ENCODE measurements at places on chromosomes 2 and 18. TPM values are rescaled to one million over a fixed set of nuclear protein-coding genes. Genes with fewer than 3 reads are reported as not detected.
A peak's percentile ranks its signal among the peaks of the same experiment; 100 is the strongest.

DNA sequence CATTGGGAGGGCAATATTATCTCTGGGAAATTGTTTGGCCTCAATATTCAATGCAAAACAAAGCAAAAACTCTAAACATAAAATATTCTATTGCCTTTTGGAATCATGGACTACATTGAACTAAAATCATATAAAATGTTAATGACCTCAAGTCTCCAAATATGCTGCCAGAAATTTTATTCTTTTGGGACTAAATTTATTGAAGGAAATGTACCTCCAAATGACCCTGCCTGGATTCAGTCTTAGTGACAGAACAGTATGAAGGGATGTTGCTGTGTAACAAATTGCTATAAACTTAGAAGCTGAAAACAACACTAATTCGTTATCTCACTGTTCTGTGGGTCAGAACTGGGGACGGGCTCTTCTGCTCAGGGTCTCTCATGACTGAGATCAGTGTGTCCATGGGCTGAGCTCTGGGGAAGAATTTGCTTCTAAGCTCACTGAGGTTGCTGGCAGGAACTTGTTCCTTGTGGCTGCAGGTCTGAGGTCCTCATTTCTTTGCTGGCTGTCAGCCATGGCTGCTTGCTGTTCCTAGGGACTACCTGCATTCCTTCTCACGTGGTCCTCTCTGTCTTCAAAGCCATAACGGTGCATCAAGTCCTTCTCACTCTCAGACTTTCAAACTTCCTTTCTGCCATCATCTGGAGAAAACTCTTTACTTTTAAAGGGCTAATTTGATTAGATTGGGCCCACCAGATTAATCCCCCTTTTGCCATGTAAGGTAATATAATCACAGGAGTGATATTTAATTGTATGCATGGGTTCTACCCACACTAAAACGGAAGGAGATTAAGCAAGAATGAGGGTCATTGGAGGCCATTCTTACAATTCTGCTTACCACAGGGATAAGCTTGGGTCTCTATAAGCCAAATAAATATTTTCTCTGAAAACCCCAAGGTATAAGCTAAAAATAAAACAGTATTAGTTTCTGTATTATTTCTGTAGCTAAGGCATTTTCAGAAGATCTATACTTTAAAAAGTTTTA, 149.0 kb downstream of the ADCYAP1 start:
- DNase-seq, result no peak
- H3K27ac ChIP-seq, result no peak overlapping the region
- H3K4me3 ChIP-seq, result no peak overlapping the region
- H3K4me1 ChIP-seq, result no peaks in the 10 kb centered on the region

- no peaks in the 10 kb centered on the region for H3K27me3 ChIP-seq
- H3K4me3 ChIP-seq, result no peak overlapping the region
- no peaks in the 10 kb centered on the region for H3K36me3 ChIP-seq
- H3K4me1 ChIP-seq, result no peaks in the 10 kb centered on the region
- H3K27ac ChIP-seq, result no peak overlapping the region
Observed at GRCh38 chr18:11996907-11997306, 15.6 kb downstream of the IMPA2 start.

DNA sequence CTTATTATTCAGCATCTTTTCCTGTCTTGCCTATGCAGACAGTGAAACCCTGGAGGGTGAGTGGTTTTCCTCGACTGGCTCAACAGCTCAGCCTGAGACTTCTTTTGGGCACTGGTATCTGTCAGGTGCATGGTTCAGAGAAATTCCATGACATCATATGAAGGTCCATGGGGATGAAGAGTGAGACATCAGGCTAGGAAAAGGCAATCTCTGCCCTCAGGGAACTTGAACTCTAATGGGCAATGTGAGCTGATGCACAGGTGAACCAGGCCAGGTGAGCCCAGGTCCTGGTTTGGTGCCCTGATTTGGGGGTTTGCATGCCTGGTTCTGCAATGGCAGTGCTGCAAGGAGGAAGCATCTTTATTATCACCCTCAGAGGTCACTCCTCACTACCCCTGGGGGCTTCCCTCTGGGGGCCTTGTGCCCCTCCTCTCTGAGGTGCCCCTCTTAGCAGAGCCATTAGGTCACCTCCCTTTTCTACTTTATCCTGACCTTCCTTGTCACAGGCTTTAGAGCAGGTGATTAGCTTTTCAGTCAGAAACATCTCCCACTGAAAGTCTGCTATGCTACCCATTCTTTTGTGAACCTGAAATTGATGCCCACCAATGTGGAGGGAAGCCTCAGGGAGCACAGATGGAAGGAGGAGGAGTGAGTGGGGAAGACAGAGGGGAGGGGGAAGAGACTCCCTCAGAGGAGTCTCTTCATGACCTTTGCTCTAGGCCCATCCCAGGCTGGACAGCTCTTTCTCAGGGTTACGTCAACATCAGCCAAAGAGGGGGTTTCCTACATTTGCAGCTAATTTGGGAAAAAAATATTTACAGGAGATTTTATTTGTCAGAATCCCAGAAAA, 47.3 kb downstream of the MERTK start:
- DNase-seq, result no peak
- H3K4me1 ChIP-seq, result no peaks in the 10 kb centered on the region

Gene CMPK2
- total RNA-seq, result 3.7 TPM

Gene SPOPL
- 39.9 TPM for total RNA-seq

Gene UNC80
- not detected for total RNA-seq

Gene COLEC12
- total RNA-seq, result 46.1 TPM

- H3K27me3 ChIP-seq, result no peaks in the 10 kb centered on the region
- H3K27ac ChIP-seq, result no peak overlapping the region
- no peak for DNase-seq
- H3K4me1 ChIP-seq, result no peaks in the 10 kb centered on the region
- H3K36me3 ChIP-seq, result no peaks in the 10 kb centered on the region
Observed at GRCh38 chr2:29050591-29050990, 23.7 kb downstream of the PCARE start.

DNA sequence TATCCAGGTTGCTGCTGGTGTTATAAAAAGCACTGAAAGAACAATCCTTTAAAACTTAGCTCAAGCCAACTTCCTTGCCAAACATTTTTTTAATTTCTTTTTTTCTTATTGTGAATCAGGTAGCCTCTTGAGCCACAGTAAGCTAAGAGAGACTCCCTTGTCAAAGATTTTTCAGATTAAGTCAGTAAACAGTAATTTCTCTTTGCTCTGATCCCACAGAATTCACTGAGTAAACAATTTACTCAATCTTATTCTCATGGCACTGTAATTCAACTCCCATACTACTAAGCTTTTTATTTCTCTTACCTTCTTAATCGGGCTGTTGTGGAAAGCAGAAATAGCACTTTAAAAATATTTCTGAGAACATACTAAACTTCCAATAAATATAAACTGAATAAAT, 82.7 kb downstream of the C2orf74 start:
- peaks cover 3% of the 10 kb centered on the region for H3K36me3 ChIP-seq
- H3K4me3 ChIP-seq, result no peak overlapping the region
- H3K27me3 ChIP-seq, result no peaks in the 10 kb centered on the region
- no peak for DNase-seq
- no peaks in the 10 kb centered on the region for H3K4me1 ChIP-seq

Gene CWC22
- total RNA-seq, result 22.0 TPM

DNA sequence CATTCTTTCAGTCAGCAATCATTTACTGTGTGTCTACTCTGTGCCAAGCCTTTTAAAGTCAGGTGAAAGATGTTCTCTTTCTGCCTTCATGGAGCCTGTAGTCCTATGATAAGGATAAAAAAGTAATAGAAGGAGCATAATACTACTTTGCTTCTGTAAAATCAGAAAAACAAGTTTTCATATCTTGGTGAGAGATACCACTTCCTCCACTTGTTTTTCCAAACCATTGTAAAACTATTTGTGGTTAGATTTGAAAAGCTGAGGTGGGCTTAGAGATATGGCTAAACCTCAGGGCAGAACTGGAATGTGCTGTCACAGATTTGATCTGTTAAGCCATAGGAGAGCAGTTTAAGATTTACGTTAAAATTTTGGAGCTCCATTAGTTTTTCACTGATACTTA, 104.7 kb upstream of the FAM117B start:
- DNase-seq, result no peak
- H3K27ac ChIP-seq, result no peak overlapping the region
- no peak overlapping the region for H3K4me3 ChIP-seq
- H3K4me1 ChIP-seq, result no peaks in the 10 kb centered on the region

DNA sequence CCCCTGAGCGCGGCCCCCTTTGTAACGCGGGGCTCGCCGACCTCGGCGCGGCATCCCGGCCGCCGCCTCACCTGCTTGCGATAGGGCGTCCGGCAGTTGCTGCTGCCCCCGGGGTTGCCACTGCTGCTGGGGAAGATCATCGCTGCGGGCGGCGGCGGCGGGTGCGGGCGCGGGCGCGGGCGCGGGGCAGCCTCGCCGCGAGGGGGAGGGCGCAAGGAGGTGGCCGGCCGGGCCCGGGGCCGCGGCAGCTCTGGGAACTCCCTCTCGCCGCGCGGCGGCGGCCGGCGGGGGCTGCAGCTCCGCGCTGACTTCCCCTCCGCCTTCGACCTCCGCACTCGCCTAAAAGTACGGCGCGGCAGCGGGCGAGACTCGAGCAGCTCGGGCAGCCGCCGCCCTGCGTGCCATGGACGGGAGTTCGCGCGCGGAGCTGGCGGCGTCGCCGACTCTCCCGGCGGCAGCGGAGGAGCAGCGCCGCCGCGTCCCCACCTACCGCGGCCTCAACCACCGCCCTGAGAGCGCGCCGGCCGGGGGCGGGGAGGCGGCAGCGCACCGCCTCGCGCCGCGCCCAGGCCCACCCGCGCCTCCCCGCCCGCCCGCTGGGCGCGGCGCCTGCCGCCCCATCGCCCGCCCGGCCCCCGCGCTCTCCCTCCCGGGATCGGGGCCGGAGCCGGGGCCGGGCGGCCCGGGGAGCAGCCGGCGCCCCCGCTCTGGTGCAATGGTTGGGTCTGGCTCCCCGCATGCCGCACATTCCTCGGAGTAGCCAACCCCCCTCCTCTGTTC, 86.0 kb downstream of the RBMS1 start:
- peak; percentile 87 for DNase-seq
- H3K4me1 ChIP-seq, result peaks cover 4% of the 10 kb centered on the region
- peak overlapping the region; percentile 96 for H3K27ac ChIP-seq
- no peaks in the 10 kb centered on the region for H3K27me3 ChIP-seq
- H3K36me3 ChIP-seq, result no peaks in the 10 kb centered on the region

GRCh38 chr2:146913476-146913875, 931.4 kb upstream of the ACVR2A start:
- no peaks in the 10 kb centered on the region for H3K4me1 ChIP-seq
- H3K36me3 ChIP-seq, result no peaks in the 10 kb centered on the region
- no peak overlapping the region for H3K4me3 ChIP-seq
- DNase-seq, result no peak

DNA sequence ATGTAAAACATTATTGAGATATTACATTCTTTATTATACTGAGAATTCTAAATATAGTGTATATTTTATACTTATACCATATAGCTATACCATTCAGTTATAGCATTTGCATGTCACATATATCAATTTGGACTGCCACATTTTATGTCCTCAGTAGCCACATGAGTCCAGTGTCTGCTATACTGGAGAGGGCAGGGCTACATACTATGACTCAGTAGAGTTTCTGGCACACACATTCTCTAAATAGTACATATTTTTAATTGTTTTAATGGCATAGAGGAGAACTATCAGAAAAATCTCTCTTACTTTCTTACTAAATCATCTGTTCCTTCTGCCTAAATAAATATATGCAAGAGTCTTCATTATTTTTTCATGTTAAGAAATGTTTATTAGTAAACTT, 55.4 kb upstream of the COL5A2 start:
- no peak for DNase-seq
- no peaks in the 10 kb centered on the region for H3K27me3 ChIP-seq
- H3K36me3 ChIP-seq, result no peaks in the 10 kb centered on the region

Gene CHRND
- total RNA-seq, result not detected

Gene DQX1
- not detected for total RNA-seq

Gene SLC4A3
- total RNA-seq, result 2.0 TPM

DNA sequence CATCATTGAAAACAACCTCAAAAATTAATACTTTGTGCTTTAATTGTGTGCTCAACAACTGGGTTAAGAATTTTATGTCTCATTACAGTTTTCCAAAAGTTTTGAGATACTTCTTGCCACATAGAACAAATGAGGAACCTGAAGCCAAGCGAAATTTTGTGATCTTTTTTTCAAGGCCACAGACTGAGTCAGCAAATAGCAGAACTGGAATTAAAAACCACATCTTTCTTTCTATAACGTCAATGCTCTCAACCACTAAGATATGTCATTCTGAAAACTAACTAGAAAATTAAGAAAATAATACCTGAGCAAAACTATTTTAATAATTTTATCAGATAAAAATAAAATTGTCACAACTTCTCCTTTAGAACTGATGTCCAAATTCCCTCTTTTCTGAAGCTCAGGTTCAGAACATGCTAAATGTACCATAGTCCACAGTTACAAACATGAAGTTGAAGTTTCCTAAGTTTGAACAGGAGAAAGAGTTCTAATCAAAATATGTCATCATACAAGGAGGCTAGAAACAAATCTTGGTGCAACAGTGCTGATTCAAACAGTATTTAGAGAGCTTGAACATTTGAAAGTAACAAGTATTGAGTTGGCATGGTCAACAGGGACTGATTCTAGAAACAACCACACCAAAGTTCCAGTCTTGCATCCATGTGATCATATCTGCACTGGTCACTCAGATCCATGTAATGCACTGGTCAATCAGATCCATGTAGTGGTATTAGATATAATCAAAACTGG, 27.6 kb upstream of the CALCRL start:
- no peak overlapping the region for H3K27ac ChIP-seq
- H3K27me3 ChIP-seq, result no peaks in the 10 kb centered on the region
- DNase-seq, result no peak
- H3K4me1 ChIP-seq, result no peaks in the 10 kb centered on the region

DNA sequence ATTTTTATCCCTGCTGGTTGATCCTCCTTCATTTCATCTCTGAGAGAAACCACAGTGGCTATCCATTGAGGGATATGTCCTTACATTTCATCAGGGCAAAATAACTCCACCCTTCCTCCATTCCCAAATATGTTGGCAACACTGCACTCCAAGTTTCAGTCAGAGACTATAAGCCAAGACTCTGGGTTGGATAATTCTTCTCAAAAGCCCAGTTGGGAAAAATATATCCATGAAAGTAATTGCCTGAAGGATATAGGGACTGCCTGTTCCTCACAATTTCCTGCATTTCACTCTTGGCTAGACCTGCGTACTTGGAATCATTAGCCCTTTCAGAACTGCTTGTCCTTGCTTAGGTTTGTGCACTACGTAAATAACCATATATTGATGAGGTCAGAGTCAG, 27.9 kb upstream of the EPB41L3 start:
- no peaks in the 10 kb centered on the region for H3K27me3 ChIP-seq
- H3K4me3 ChIP-seq, result no peak overlapping the region
- no peak for DNase-seq
- no peaks in the 10 kb centered on the region for H3K36me3 ChIP-seq
- no peaks in the 10 kb centered on the region for H3K4me1 ChIP-seq

All from aorta (tissue), 5 donors.